Tibial nerve (tissue), 4 donors: ENCODE measurements at places on chromosomes 7 and 10.
A peak's percentile ranks its signal among the peaks of the same experiment; 100 is the strongest.

DNA sequence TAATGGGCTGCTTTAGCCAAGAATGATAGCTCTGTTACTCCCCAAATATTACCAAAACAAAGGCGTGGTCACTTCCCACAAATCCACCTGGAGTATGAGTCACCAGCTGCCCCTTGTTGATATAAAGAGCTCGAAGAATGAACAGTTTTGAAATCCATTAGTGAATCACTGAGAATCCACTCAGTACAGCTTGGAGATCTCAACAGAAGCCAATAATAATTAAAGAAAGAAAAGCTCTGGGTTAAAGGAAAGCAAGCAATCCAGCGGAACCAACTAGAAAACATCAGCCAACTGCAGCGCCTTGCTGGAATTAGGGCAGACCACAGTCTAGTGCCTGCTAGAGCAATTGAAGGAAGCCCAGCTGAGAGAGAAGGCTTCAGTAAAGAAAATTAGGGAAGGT is 576.0 kb upstream of the C7orf33 start:
- no peak for DNase-seq
- no peaks in the 10 kb centered on the region for H3K4me1 ChIP-seq
- no peaks in the 10 kb centered on the region for H3K36me3 ChIP-seq
- no peaks in the 10 kb centered on the region for H3K27me3 ChIP-seq
- H3K4me3 ChIP-seq = no peak overlapping the region

- no peak overlapping the region for H3K4me3 ChIP-seq
- no peaks in the 10 kb centered on the region for H3K36me3 ChIP-seq
- H3K4me1 ChIP-seq = no peaks in the 10 kb centered on the region
- H3K27ac ChIP-seq = no peak overlapping the region
Observed at GRCh38 chr7:149664176-149664575, 109.2 kb downstream of the ZNF467 start.

DNA sequence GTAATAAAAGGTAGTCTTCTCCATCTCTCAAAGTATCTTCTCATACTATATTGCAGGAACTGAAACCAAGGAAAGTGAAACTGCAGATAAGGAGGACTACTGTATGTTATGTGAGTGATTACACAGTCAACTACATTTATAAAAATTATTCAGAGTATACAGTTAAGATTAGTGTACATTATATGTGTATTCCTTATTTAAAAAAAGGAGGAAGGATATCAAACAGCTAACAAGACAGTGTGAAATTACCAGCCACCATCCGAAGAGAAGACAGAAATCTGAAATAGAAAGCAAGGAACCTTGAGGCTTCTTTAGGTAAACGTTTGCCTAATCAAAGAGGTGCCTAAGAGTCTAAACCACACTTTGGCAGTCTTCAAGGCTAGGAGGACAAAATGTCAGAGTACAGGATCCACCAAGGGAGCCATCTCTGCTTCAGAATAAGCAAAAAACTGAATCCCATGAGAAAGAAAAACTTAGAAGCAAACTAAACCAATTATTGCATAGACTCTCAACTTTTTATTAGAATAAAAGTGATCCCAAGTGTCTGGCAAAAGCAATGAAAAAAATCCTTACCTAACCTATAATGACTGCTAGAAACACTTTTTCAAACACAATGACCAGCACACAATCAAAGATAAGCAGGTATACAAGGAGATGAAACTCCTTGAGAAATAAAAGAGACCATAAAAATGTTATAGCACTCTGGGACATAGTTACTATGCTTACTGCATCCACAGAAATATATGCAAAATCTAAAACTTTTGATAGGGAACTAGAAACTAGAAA is 6.4 kb downstream of the USP6NL start:
- no peak overlapping the region for H3K4me3 ChIP-seq
- H3K4me1 ChIP-seq = peaks cover 15% of the 10 kb centered on the region
- no peak overlapping the region for H3K27ac ChIP-seq
- DNase-seq = no peak
- H3K36me3 ChIP-seq = no peaks in the 10 kb centered on the region

- H3K4me1 ChIP-seq = no peaks in the 10 kb centered on the region
- H3K4me3 ChIP-seq = no peak overlapping the region
- no peaks in the 10 kb centered on the region for H3K36me3 ChIP-seq
- DNase-seq = no peak
- H3K27ac ChIP-seq = no peak overlapping the region
- H3K27me3 ChIP-seq = no peaks in the 10 kb centered on the region
Observed at GRCh38 chr10:5963591-5963990, 13.8 kb downstream of the IL15RA start.

DNA sequence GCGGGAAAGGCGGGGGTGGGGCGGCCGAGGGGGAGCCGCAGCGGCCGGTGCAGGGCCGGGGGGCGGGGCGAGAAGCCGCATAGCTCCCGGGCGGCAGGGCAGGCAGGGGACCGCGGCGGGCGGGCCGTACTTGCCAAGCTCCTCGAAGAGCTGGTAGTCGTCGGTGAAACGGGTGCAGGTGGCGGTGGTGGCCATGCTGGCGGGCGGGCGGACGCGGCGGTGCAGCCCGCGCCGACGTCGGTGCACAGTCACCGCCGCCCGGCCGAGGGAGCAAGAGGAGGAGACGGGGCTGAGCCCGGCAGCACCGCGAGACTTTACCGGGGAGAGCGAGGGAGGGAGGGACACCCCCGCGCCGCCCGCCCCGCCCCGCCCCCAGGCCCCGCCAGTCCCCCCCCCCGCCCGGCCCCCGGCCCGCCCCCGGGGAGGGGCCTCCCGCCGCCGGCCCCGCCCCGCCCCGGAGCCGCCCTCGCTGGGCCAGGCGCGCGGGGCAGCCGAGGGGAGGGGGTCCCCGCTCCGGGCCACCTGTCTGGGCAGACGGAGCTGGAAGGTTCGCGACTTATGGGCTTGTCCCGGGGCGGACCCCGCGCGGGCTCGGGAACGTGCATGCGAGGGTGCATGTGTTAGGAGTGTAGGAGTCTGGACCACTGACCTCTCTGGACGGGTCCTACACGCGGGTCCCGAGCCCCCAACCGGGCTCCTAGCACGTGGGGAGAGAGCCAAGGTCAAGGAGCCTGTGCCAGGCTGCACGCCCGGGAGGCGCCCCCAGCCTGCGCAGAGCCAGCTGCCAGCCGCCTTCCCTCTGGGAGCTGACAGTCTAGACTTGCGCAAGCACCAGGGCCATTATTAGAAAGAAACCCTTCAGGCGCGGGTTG is at the start of gene CAMK2G:
Gene CAMK2G (minus strand): TSS at position 289 of the 872 bp plus-strand sequence. CDS start 94 bp downstream, at position 195.
- DNase-seq = peak; percentile 57
- H3K27ac ChIP-seq = peak within 1 kb of the TSS; percentile 75
- H3K27me3 ChIP-seq = no peaks in the 10 kb centered on the region
- H3K4me3 ChIP-seq = peak within 1 kb of the TSS; percentile 55
- peaks cover 17% of the 10 kb centered on the region for H3K4me1 ChIP-seq
- H3K36me3 ChIP-seq = no peaks in the 10 kb centered on the region

DNA sequence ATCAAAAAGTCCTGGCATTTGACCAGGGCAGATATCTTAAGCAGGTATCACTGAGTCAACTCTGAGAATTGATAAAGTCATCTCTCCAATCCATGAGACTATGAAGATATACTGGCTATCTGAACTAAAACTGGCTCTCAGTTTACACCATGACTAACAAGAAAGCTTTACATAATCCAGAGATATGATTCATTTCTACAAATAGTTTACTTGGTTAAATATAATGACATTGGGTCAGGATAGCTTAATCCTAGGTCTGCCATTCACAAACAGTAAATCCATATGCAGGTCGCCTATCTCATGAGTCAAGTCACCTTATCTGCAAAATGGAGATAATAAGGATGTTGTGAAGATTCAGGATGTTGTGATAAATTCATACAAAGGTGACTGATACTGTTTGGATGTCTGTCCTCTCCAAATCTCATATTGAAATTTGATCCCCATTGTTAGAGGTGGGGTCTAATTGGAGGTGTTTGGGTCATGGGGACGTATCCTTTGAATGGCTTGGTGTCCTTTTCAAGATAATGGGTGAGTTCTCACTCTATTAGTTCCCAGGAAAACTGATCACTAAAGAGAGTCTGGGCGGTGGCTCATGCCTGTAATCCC is 117.4 kb downstream of the JMJD1C start:
- no peak overlapping the region for H3K27ac ChIP-seq
- no peak overlapping the region for H3K4me3 ChIP-seq
- no peaks in the 10 kb centered on the region for H3K27me3 ChIP-seq
- H3K4me1 ChIP-seq = no peaks in the 10 kb centered on the region
- H3K36me3 ChIP-seq = no peaks in the 10 kb centered on the region

GRCh38 chr7:99002148-99002826 is 124.0 kb downstream of the TRRAP start:
- H3K4me1 ChIP-seq = peaks cover 5% of the 10 kb centered on the region
- DNase-seq = no peak
- H3K36me3 ChIP-seq = peaks cover 95% of the 10 kb centered on the region
- no peak overlapping the region for H3K4me3 ChIP-seq
- H3K27me3 ChIP-seq = no peaks in the 10 kb centered on the region
- no peak overlapping the region for H3K27ac ChIP-seq

GRCh38 chr10:123651421-123652047 is 14.6 kb upstream of the GPR26 start:
- no peaks in the 10 kb centered on the region for H3K27me3 ChIP-seq
- no peak overlapping the region for H3K4me3 ChIP-seq
- H3K27ac ChIP-seq = no peak overlapping the region

DNA sequence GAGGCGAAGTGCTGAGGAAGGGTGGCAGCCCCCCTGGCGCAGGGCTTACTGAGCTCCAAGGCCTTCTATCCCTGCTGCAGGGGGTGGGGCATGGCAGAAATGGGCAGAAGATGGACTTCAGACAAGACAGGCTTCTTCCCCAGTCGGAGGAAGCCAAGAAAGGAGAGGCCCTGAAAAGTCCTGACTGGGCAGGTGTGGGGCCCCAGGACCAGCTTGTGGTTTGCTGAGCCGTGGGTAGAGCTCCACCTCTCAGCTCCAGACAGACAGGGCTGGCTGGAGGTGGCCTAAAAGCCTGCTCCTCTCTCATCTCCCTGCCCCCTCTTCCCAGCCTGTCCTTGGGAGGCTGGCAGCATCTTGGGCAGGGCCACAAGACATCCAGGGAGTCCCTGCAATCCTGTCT is 67.7 kb downstream of the C10orf105 start:
- no peak overlapping the region for H3K4me3 ChIP-seq
- no peaks in the 10 kb centered on the region for H3K36me3 ChIP-seq
- peaks cover 2% of the 10 kb centered on the region for H3K4me1 ChIP-seq
